Right lung (tissue), 10 donors: ENCODE measurements at places on chromosomes 7 and 10. TPM values are rescaled to one million over a fixed set of nuclear protein-coding genes. Genes with fewer than 3 reads are reported as not detected.

DNA sequence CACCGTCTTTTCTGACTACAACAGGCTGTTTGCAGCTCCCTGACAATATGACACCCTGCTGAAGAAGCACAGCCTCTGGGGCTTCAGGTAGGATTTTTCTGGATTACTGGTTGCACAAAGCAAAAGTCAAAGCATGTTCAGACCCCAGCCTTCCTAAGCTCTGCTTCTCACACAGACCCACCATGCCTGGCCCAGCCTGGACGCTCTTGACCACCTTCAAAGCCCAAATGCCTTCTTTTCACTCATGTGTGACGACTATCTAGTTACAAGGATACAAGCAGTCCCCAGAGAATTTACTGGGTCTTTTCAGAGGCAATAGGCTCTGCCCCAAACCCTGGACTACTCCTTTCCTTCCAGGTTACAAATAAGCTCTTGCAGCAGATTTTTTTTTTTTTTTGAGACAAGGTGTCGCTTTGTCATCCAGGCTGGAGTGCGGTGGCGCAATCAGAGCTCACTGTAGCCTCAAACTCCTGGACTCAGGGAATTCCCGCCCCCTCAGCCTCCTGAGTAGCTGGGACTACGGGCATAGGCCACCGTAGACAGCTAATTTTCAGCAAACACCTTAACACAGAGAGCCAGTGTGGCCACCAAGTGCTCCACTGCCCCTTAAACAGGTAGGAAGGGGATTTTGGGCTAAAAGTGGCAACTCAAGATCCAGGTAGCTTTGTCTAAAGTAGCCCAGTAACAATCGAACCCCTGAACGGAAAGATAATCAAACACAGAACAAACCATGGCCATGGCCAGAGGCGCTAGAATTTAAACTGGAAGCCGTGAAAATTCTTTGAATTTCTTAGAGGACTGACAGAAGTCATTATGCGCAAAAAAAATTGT, 16.2 kb downstream of the SVIL start:
- DNase-seq: no peak

GRCh38 chr7:94367949-94368348, 26.7 kb upstream of the COL1A2 start:
- DNase-seq: no peak

DNA sequence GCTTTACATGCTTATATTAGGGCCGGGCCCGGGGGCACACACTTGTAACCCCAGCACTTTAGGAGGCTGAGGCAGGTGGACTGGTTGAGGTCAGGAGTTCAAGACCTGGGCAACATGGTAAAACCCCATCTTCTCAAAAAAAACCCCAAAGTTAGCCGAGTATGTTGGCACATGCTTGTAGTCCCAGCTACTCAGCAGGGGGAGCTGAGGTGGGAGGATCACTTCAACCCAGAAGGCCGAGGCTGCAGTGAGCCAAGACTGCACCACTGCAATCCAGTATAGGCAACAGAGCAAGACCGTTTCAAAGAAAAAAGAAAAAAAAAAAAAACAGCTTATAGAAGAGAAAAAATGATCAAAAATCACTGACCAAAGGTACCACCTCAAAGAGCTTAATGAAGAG, 63.1 kb downstream of the AMZ1 start:
- no peak for DNase-seq

The RELN gene
- 17.2 TPM for polyA plus RNA-seq

GRCh38 chr10:63228237-63228636, 95.1 kb downstream of the NRBF2 start:
- DNase-seq: no peak

DNA sequence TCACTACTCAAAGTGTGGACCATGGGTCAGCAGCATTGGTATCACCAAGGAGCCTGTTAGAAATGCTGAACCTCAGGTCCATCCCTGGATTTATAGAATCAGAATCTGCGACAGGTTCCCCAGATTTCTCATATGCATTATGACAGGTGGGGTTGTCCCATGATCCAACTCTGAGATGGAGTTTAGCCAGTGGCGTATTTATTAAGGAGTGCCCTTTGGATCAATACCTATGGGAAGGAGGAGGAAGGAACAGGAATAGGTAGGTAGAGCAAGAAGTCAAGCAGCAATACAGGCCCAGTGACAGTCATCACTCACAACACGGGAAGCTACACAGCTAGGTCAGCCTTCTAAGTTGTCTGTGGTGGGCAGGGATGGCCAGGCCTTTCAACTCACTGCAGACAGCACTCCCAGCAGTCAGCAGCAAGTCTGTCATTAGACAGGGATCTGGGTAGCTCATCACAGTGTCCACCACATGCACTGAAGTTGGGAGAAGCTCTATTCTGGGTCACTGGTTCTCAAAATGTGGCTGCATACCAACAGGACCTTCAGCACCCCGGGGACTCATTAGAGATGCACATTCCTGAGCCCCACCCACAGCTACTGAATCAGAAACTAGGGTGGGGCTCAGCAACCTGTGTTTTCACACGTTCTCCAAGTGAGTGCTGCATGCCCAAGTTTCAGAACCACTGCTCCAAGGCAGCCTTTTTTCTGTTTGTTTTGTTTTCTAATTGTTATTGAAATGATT, 532.3 kb upstream of the GALNT17 start:
- no peak for DNase-seq

DNA sequence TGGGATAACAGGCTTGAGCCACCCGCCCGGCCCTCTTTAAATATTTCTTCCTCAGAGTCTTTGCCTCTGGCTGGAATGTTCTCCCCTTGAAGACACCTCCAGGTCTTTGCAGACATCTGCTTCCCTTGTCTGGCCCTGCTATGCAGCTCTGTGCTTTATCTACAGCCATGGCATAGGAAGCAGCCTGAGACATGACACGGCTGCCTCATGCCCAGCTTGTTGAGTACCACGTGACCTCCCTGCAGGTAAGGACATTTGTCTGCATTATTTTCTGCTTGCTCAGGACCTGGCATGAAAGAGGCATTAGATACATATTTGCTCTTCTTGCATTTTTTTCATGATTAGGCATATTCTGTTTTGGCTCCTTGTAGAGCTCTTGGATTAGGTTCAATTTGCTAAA, 113.8 kb upstream of the KLF6 start:
- no peak for DNase-seq

- no peak for DNase-seq
Observed at GRCh38 chr7:116583653-116584052, 58.8 kb downstream of the CAV1 start.

- DNase-seq: no peak
Observed at GRCh38 chr10:30073767-30074060, 14.3 kb upstream of the JCAD start.

- DNase-seq: no peak
Observed at GRCh38 chr7:154423231-154423630, 371.0 kb downstream of the DPP6 start.

DNA sequence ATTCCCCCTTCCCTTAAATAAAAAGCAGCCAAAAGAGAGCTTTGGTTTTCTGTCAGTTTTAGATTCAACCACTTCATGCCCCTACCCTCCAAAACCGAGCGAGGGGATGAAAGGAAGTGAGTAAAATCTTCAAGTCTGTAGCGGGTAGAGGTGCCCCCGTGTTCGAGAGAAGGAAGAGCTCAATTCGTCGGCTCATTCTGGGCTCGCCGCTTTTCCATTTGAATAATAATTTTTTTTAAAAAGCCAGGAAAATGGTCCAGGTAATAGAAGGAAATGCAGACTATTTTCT, 436.2 kb upstream of the GALNT17 start:
- no peak for DNase-seq

The OSBPL3 gene
- polyA plus RNA-seq: 3.3 TPM

DNA sequence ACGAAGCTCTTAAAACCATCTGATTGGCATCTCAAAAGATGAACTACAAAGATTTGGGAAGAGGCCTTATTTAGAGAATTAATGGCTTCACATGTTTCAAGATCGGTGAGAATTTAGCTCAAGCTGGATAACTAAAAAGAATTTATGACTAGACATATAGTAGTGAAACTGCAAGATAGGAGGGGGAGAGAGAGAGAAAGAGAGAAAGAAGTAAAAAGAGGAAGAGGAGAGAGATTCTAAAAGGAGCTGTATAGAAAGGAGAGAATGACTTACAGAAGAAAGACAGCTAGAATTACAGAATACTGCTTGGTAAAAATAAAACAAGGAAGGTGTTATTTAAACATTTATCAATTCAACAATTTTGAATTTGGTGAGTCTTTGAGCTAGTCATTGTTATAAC, 592.3 kb downstream of the SH2D4B start:
- DNase-seq: no peak

DNA sequence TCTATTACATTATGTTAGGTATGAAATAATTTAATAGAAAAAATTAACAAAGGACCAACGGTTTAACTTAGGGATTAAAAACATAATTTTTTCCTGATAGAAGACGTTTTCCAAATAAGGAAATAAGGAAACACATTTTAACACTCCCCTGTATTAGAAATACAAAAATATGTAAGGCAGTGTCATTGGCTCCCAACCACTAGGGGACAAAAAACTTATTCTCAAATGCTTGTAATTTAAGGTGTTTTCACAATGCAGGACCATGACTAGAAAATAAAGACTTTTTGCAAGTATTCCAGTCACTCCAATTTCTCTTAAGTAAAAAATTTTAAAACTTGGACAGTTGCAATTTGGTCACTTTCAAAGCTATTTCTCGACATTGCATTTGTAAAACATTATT, 98.8 kb upstream of the ODAD2 start:
- no peak for DNase-seq

DNA sequence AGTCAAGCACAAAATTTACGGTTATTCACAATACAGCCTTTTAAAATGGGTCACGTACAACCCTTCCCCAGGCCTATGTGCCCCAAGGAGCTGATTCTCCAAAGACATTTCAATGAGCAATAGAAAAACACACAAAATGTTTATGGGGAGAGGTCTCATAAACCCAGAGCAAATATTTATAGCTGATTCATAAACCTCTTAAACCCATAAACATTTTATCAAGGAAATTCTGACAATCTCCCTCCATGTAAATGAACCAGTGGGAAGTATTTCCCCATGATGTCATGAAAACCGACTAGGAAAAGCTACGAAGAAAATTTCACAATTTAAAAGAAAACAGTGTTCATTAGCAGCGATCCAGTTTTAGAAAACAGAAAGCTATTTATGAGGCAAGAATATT, 36.0 kb downstream of the SFMBT2 start:
- no peak for DNase-seq

- DNase-seq: no peak
Observed at GRCh38 chr7:137166363-137166762, 177.2 kb downstream of the PTN start.
